ENCODE measurements at places on chromosomes 13 and 19.

DNA sequence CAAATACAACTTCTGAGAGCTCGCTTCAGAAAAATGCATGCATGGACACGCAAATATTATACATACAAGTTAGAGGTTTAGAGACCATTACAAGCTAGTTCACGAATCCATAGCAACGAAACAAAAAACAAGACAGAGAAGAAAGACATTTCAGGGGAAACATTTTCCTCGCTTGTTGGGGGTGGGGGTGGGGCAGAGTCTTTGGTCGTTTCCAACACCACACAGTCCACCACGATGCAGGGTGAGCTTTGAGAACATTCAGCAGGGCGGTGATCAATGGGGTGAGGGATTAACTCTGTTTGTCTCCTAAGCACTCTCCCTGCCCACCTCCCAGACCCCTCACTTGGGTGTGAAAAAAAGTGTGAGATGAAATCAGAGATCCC lies 651 bp downstream of the OXGR1 start:
- DNase-seq, result no peak

- no peak for DNase-seq
These were observed 88.9 kb downstream of the SLC25A15 start for GRCh38 chr13:40878321-40878720.

GRCh38 chr13:41905600-41906254 lies 55.2 kb downstream of the VWA8 start:
- no peak for DNase-seq

DNA sequence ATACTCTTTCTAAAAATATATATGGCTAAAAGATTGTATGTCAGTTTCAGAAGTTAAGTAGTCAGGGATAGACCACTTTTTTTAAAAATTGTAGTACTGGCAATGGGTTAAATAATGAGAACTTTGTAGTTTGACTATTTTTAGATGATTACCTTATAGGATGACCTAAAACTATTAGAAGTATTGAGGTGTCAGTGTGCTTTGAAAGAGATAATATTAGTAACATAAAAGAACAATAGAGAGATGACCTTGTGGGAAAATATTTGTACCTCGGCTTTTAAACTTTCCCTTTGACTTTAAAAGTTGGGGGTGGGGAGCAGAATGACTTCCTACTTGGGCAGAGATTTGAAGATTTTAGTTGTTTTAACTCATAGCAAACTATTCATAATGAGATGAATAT lies 48.3 kb downstream of the SLAIN1 start:
- no peak for DNase-seq

DNA sequence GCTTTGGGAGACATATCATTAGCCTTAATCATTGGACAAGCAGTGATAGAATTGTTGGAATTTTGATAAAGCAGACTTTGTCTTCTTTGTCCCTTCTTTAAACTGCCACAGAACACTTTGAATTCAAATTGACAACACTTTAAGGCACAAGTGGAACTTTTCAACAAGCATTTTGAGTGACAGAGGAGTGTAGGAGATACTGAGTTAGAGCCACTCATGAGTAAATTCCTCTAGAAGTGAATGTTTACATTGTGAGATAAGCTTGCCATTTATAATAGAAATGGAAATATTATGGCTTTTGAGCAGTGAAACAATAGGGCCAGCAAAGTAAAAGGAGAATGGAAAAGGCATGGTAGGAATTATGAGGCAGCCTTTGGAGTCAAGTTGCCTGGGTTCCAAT lies 515.8 kb downstream of the SLITRK6 start:
- no peak for DNase-seq

GRCh38 chr19:34184880-34185491 lies 12.7 kb downstream of the LSM14A start:
- no peak for DNase-seq

DNA sequence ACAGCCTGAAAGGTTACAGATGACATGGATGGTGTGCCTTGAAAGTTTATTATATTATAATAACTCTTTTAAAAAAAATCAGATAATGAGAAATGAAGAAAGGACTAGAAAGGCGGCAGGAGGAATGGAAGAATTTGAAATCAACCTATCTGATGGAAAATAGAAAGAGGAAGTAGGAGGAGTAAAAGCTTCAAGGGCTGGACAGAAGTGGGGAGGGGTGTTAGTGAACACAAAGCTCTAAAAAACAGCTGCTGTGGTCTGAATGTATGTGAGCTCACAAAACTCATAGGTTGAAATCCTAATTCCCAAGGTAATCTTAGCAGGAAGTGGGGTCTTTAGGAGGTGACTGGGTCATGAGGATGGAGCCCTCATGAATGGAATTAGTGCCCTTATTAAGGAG lies 19.5 kb downstream of the CCDC70 start:
- no peak for DNase-seq

GRCh38 chr19:13817615-13818371 lies 22.6 kb downstream of the ZSWIM4 start:
- no peak for DNase-seq

DNA sequence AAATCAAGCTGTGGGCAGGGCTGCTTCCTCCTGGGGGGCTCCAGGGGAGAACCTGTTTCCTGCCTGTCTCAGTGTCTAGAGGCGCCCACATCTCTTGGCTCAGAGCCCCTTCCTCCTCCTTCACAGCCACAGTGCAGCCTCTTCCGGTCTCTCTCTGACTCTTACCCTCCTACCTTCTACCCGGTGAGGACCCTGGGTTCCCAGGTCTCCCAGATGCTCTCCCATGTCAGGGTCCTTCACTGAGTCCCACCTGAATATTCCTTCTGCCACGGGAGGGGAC lies 153.1 kb downstream of the KDM4B start:
- no peak for DNase-seq

GRCh38 chr13:31248965-31249539 lies 49.3 kb downstream of the B3GLCT start:
- DNase-seq, result no peak

- no peak for DNase-seq
These were observed at the start of gene ACER1 for GRCh38 chr19:6333439-6333838. Gene ACER1 (minus strand): TSS chr19:6333612. CDS start chr19:6333551, 61 bp downstream.

GRCh38 chr13:107690181-107690580 lies 525.2 kb downstream of the LIG4 start:
- DNase-seq, result no peak

DNA sequence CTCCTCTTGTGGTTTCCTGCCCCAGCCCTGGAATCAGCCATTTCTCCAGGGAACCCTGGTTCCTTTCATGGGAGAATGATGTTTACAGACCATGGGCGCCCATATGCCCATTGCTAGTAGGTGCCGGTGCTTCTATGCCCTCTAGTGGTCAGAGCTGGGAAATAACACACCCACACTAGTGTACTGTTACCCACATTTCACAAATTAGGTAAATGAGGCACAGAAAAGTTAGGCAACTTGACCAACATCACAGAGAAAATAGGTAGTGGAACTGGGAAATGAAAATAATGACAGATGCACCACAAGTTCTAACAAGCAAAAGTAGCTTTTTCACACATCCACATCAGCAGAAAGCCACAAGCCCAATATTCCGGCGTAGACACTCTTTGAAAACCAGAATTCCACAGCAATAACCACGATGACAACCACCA lies 1.3 kb upstream of the CEACAM3 start:
- DNase-seq, result peak; percentile 60

DNA sequence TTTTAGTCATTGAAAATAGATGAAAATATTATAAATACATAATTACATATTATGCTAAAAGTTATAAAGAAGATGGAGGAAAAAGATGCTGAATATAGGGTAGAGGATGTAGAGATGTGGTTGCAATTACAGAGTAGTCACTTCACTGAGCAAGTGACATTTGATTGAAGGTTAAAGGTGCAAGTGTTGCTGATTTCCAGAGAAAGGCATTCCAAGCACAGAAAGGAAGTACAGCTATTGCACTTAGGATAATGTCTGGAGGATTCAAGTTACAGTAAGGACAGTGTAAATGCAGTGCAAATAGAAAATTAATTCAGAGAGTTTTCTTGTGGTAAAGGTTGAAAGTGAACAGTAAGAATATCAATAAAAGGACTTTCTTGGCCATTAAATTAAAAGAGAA lies 1721.8 kb downstream of the PCDH9 start:
- no peak for DNase-seq

GRCh38 chr13:82165396-82166174 lies 1716.7 kb downstream of the SLITRK1 start:
- no peak for DNase-seq

GRCh38 chr13:108142702-108143436 lies 72.5 kb downstream of the LIG4 start:
- DNase-seq, result no peak

DNA sequence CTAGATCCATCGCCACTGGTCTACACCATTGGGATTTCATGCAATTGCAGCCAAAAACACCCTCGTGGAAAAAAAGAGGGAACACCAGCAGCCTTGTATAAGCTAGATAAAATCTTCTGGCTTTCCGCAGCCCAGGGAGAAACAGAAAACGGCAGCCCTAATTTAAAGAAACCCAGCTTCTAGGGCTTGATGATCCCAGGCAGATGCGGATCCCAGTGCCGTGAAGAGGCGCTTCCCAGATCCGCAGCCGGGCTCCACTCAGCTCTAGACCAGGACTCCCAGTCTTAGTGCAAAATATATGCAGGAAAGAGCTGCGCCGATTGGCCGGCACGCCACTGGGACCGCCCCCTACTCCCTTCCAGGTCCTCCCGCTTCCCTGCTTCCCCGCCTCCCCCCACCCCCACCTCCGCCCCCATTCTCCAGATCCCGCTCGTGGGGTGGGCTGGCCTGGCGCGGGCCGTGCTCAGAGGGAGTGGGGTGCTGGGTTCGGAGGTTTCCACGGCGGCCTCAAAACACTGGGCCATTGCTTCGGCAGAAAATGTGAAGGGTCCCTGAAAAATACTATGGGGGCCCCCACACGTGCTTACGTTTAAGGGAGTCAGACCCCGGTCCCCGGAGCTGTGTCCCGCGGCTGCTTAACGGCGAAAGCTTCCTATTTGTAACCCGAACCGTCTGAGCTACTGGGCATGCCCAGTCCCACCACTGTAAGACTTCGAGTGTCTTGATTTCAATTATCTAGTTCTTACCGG lies 63.1 kb downstream of the SERP2 start:
- DNase-seq, result peak; percentile 38

DNA sequence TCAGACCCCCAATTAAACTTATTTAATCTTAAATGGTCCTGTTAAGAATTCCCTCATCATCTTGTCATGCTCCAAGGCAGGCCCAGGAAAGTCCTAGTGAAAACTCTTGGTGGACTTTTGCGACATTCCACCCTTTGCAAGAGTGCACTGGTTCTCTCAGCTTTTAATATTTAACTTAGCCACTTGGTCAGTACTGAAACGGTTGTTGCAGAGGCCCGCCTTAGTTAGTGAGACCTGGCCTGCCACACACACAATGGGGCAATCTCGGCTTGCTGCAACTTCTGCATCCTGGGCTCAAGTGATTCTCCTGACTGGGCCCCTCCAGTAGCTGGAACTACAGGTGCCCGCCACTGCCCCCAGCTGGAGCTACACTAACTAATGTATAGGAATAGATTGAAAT lies 1366.0 kb downstream of the UQCRFS1 start:
- DNase-seq, result no peak

DNA sequence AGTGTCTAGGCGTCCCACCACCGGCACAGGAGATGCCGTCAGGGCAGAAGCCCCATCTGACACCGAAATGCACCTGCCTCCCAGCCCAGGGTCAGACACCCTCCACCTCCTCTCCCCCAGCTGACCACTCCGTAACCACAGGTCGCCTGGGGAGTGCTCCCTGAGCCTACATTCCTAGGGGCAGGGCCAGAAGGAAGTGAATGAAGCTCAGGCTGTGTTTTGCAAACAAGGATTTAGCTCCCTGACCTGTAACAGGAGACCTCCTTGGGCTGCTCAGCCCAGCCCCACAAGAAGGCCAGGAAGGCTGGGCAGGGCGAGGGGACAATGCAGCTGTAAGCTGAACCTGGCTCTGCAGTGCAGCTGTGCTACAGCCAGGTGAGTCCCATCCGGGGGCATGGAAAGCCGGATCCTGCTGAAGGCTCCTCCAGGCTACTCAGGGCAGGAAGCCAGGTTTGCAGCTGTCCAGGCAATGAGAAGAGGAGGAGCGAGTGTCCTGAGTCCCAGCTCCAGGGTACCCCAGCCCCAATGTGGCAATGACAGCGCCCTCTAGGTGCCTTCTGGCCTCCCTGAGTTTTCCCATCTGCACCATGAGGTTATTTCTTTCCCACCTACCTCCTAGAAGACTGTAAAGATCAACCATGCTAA lies 42.1 kb downstream of the RHPN2 start:
- DNase-seq, result no peak

- peak; percentile 92 for DNase-seq
These were observed 8.4 kb downstream of the EMP3 start for GRCh38 chr19:48333467-48334384.

Data from NK-92 treated with Interleukin-12 subunit alpha and Interleukin-12 subunit beta, amount 100 ng/mL, for 24 hours (cell line).